ENCODE measurements at places on chromosomes 3 and 15.

- no peak for DNase-seq
Observed at GRCh38 chr15:77836906-77837648, 204.4 kb upstream of the LINGO1 start.

- DNase-seq: no peak
Observed at GRCh38 chr3:122234117-122234516, 50.6 kb downstream of the CASR start.

DNA sequence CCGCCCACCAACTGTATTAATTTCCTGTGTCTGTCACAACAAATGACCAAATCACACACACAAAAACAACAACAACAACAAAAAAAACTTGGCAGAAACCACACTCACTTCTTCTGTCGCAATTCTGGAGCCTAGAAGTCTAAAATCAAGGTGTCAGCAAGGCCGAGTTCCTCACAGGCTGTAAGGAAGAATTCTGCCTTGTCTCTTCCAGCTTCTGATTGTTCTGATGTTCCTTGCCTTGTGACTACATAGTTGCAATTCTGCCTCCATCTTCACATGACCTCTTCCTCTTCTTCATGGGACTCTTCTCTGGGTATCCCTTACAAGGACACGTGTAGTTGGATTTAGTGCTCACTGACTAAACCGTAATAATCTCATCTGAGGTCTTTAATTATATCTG is 61.4 kb downstream of the IL12A start:
- no peak for DNase-seq

GRCh38 chr15:85336880-85337279 is 43.5 kb upstream of the AKAP13 start:
- no peak for DNase-seq

- DNase-seq: no peak
Observed at GRCh38 chr3:179068779-179069530, 2.7 kb downstream of the ZMAT3 start.
